ENCODE measurements at places on chromosomes 2 and 18.
A peak's percentile ranks its signal among the peaks of the same experiment; 100 is the strongest.

- DNase-seq, result no peak
Measured at GRCh38 chr2:192577706-192578105, 383.0 kb upstream of the TMEFF2 start.

- no peak for DNase-seq
Measured at GRCh38 chr18:66764230-66764629, 160.3 kb upstream of the CDH19 start.

- no peak for DNase-seq
Measured at GRCh38 chr2:137096693-137097092, 331.3 kb downstream of the THSD7B start.

- DNase-seq, result no peak
Measured at GRCh38 chr2:113842919-113843736, 46.8 kb upstream of the ACTR3 start.

DNA sequence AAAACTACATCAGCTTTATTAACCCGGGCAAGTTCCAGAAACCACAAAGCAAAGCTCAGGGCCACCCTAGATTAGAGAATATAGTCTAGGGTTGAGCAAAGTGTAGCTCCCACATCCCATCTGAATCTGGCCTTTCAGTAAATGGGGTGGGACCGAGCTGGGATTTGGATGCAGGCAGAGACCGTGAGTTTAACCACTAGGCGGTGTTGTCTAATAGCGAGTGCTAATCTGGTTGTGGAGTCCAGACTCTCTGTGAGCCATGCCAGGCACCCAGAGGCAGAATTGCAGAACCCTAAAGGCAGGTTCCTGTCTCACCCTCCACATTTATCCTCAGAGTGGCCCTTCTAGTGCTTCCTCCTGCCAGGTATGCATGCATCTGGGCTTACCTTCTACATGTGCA, 435.9 kb downstream of the TSN start:
- DNase-seq, result peak; percentile 17

GRCh38 chr18:29198834-29199233, 1021.9 kb upstream of the CDH2 start:
- no peak for DNase-seq

GRCh38 chr2:217444932-217445331, 557.9 kb downstream of the TNS1 start:
- DNase-seq, result no peak

DNA sequence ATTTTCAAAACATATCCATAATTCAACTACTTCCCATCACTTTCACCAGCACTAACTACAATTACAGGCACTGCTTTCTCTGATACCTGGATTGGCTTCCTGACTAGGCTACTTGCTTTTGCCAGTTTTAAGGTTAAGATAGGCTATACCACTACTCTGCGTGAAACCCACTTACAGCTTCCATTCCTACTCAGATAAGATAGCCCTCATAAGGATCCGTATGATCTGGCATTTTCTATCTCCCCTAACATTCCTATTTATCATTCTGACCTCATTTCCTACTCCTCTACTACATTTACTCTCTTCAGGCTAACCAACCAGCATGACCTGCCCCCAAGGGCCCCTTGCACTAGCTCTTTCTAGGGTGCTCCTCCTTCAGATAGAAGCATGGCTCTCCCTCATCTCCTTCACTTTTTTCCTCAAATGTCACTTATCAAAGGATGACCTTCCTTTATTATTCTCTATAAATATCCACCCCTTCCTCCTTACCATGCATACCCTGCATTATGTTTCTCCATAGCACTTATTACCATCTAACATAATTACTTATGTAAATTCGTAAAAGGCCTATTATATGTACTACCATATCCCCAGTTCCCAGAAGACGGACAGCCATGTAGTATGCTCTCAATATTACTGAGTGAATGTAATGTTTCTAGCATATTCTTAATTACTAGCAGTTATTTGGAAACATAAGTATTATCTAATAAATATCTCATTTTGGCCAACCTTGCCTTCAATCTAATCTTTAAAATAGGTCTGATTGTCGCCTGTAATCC, 4.4 kb downstream of the TIA1 start:
- no peak for DNase-seq

GRCh38 chr18:2910751-2911425, 64.1 kb downstream of the EMILIN2 start:
- no peak for DNase-seq

- DNase-seq, result no peak
Measured at GRCh38 chr2:168044176-168044575, 203.2 kb downstream of the STK39 start.

DNA sequence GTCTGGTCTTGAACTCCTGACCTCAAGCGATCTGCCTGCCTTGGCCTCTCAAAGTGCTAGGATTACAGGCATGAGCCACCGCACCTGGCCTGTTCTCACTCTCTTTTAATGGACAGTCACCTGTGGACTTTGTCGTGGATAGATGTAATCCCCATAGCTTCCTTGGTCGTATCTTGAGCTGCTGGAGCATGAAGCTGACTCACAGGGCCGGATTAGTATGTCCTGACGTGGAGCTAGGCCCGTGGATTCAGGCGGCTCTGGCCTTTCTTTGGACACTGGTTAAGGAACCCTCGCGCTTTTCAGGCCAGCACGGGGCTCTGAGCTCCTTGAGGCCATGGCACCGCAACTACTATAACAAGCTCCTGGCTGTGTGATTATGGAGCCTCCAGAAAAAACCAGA, 27.5 kb upstream of the GBX2 start:
- no peak for DNase-seq

DNA sequence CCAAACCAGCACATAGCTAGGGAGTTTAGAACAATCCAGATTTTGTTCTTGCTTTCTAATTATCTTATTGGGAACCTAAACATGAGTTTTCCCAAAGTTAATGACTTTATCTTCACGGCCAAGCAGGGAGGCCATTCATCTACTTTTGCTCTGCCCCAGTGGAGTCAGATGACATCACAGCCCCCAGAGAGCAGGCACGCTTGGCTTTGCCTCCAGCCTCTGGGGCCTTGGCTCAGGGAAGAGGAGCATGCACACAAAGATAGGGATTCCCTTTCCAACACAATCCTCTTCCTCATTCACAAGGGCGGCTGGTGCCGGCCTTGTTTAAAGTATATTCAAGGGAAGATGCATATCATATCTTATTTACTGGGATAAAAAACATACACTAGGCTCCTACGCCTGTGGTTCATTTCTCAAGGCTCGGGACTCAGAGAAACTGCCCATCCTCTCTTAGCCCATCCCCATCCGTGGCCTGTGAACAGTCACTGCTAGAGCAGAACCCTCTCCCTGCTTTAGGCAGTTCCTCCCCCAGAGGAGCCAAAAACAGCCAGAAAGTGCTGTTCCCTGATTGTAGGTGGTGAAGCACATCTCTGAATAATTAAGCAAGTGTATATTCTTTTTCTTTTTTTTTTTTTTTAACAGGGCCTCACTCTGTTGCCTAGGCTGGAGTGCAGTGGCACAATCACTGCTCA, 21.2 kb downstream of the TGFA start:
- no peak for DNase-seq

DNA sequence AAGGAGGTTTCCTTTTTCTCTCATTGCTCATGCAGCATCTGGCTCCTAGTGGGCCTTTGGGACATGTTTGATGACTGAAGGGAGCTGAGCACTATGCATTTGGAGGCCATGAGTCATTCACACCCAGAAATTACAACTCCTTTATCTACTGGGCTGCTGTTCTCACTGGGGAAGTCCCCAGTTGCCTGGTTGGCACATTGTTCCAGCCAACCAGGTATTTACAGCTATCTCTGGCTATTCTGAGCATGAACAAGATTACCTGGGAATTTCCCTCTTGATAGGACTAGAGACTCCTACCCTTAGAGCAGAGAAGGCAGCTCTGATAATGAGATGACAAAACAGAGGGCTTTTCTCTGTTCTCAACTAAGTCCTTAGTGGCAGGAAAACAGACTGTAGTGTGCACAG, 206.5 kb downstream of the SETBP1 start:
- no peak for DNase-seq

DNA sequence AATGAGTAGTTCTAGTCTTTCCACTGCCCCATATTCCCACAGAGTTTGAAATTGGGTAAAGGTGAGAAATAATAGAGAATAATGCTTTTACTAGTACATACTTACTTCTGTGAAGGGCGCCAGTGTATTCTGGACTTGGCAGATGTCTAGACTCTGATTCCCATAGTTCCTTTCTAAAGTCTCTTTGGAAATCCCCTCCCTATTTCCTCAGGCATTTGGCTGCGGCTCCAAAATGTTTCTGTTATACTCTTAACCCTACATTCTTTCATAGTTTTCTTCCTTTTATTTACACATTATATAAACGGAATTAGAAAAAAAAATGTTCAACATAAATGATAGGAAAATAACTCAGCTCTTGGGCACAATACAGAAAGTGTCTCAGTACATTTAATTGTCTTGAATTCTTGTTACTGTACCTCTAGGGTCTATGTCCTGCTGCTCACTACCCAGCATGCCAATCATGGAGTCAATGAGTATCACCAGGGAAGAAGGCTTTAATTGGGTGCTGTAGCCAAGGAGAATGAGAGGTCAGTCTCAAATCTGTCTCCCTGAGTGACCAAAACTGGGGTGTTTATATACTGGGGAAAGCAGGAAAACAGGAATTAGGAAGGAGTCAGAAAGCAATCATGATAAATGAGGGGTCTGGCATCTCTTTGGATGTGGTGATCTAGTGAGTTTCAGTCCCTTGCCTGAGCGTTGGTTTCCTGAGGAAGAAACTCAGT, 147.8 kb upstream of the MMADHC start:
- no peak for DNase-seq

DNA sequence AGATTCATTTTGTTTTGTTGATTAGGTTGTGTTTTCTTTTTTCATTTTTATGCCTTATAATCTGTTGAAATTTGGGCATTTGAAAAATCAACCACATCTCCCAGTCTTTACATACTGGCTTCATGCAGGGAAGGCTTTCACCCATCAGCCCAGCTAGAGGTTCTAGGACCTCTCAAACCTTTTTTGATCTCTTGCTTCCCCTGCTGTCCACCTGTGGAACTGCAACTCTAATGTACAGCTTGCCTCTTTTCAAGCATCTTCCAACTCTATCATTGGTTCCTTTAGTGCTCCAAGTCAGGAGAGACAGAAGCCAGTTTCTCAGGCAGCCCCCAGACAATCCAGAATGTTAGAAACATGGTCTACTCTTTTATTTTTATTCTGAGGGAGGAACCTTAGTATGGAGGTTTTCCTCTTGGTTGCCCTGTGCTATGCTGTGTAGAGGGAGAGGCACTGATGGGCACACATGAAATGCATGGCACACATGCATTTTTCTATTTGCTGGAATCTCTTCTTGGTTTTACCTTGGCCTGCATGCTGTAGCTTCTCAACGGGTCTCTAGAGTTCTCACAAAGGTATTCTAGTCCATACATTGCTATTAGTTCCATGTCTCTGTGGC, 107.2 kb upstream of the L3MBTL4 start:
- DNase-seq, result no peak

- no peak for DNase-seq
Measured at GRCh38 chr2:179412112-179412511, 147.5 kb upstream of the SESTD1 start.

DNA sequence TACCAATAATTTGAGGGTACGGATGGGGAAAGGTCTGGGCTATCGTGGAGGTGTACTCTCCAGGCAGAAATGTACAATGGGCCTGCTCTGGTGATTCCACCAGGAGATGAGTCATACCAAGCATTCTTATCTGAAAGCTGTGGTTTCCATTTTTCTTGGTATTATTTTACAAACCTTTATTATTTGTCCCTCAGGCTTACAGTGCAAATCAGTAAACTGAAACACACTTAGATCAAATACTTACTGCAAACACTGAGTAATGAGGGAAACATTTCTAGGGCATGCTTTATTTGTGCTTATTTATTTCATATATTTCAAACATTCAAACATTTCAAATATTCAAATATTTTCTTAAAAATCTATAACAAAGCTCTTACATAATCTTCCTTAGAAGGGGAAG, 319.8 kb downstream of the RND3 start:
- no peak for DNase-seq

- DNase-seq, result no peak
Measured at GRCh38 chr2:88099798-88100488, 27.9 kb downstream of the FABP1 start.

DNA sequence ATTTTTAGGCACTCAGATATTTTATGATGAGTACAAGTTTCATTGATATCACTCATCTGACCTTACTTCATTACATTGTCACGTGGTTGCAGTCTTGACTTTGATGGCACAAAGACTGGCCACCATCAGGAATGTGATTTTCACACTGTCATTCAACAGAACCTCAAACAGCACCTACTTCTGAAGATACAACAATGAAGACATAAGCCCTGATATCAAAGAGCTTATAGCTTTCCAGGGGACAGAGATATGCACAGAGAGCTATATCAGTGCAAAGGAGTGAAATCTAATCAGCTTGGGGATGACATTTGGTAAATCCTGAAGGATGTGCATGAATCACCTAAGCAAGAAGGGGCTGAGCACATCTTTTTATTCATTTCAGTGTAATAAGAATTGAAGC, 72.3 kb downstream of the MEP1B start:
- no peak for DNase-seq

GRCh38 chr2:53886406-53887280, 26.9 kb upstream of the GPR75 start:
- no peak for DNase-seq

GRCh38 chr2:1236606-1237005, 176.7 kb upstream of the TPO start:
- DNase-seq, result no peak

DNA sequence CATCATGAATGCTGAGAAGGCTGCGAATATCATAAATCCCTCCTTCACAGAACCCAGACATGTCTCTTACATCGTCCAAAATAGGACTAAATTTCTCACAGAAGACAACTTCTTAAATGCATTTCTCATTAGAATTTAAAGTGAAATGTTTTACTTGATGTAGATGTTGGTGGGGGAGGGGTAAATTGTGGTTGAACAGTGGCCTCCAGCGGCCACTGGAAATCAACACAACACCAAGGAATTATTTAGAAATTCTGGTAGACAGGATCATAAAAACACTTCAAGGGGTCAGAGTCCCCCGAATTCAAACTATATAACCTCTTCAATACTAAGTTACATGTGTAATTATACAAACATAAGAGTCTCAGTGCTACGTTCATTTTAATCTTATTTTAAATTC, 135.9 kb downstream of the ABCA12 start:
- no peak for DNase-seq

GRCh38 chr2:169203952-169204351, 134.6 kb downstream of the DHRS9 start:
- no peak for DNase-seq
